ENCODE measurements at places on chromosomes 5 and 9.

GRCh38 chr9:26949637-26950069, 2.6 kb upstream of the PLAA start:
- DNase-seq: no peak

- DNase-seq: no peak
Observed at GRCh38 chr9:2878701-2879100, 34.8 kb upstream of the PUM3 start.

- DNase-seq: no peak
Observed at GRCh38 chr9:37656936-37657335, 6.2 kb downstream of the FRMPD1 start.

GRCh38 chr5:40037713-40038112, 612.9 kb upstream of the DAB2 start:
- no peak for DNase-seq

- DNase-seq: no peak
Observed at GRCh38 chr5:74326571-74327338, 313.8 kb downstream of the ENC1 start.

DNA sequence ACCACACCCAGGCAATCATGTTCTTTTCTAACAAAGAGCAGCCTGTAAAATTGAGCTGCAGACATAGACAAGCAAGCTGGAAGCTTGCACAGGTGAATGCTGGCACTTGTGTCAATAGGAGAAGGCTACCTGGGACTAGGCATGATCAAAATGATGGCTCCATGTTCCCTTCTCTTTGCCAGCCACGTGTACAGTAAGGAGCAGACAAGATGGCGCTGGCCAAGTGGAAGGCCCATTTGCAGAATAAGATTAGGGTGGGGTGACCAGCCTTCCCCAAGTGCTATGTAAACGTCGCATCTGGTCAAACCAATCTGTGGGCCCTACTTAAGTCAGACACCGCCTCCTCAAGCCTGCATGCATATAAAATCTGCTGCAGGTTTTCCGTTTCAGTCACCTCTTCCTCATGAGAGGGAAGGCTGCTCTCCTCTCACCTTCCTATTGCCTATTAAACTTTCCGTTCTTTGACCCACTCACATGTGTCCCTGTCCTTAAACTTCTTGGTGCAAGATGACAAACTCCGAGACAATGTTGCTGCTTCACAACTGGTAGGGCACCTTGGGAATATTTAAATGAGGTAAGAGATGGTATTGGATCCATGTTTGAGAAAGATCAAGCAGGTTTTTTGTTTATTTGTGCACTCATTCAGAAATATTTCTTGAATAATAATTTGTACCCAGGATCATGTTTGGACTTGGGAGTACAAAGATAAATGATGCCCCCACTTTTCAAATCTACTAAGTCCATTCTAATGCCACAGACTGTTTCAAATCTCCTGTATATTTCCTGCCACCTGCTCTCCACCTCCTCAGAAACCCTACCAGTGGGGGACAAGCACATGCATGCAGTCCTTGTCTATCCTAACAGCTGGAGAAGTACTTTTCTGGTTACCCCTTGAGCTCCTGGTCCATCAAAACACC, 30.7 kb upstream of the TGFBR1 start:
- no peak for DNase-seq

GRCh38 chr9:74760031-74760700, 127.6 kb downstream of the TRPM6 start:
- no peak for DNase-seq

All from ovary (tissue), 10 donors.